ENCODE measurements at places on chromosomes 1 and 21. TPM values are rescaled to one million over a fixed set of nuclear protein-coding genes. Genes with fewer than 3 reads are reported as not detected.

DNA sequence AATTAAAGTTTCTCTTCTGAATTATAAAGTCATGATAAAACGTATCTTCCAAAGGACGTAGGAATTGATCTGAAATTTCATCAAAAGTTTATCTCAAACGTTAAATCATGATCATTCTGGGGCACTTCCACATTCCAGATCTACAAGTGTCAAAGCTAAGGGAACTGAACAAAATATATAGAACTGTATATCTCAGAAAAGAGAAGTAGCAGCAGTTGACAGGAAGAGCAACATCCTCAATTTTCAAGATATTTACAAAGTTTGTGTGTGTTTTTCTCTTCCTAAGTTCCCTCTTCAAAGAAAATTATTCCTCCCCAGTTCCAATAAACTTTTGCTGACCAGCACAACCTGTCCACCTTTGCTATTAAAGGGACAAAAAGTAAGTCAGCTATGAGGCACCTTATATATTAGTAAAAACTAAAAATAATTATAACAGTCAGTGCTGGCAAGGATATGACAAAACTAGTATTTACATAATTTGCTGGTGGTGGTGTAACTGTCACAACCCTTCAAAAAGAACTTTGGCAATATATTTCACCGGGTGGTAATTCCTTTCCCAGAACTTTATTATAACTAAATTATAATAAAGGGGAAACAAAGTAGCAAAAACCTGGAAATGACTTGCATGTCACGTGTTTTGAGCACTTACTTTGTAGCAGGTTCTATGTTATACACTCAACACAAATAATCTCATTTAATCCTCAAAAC lies 38.5 kb upstream of the EYA3 start:
- no peak for DNase-seq

GRCh38 chr1:118136187-118136941 lies 48.7 kb downstream of the SPAG17 start:
- peak; percentile 73 for DNase-seq

The NCMAP gene
- 0.05 TPM for total RNA-seq

- no peak for DNase-seq
Measured at GRCh38 chr1:230049731-230050130, 17.3 kb upstream of the GALNT2 start.

DNA sequence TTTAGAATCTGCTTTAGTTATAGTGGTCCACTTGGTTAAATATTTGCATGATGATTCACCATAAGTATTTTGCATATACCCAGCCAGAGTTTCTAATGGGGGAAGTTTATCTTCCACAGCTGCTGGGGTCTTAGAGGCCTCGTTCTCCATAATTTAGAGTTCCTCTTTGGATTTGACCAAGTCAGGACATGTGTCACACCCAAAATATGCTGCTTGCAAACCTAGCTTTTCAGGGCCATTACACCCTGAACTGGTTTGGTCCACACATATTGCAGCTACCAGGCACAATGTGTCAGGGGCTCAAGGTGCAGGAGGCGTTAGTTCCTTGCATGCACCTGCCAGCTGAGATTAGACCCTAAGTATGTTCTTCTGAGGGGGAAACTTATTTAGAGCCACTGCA lies 17.1 kb upstream of the FMO4 start:
- no peak for DNase-seq

The BRINP2 gene
- total RNA-seq, result not detected

- no peak for DNase-seq
Measured at GRCh38 chr1:65157546-65157941, 9.5 kb downstream of the AK4 start.

DNA sequence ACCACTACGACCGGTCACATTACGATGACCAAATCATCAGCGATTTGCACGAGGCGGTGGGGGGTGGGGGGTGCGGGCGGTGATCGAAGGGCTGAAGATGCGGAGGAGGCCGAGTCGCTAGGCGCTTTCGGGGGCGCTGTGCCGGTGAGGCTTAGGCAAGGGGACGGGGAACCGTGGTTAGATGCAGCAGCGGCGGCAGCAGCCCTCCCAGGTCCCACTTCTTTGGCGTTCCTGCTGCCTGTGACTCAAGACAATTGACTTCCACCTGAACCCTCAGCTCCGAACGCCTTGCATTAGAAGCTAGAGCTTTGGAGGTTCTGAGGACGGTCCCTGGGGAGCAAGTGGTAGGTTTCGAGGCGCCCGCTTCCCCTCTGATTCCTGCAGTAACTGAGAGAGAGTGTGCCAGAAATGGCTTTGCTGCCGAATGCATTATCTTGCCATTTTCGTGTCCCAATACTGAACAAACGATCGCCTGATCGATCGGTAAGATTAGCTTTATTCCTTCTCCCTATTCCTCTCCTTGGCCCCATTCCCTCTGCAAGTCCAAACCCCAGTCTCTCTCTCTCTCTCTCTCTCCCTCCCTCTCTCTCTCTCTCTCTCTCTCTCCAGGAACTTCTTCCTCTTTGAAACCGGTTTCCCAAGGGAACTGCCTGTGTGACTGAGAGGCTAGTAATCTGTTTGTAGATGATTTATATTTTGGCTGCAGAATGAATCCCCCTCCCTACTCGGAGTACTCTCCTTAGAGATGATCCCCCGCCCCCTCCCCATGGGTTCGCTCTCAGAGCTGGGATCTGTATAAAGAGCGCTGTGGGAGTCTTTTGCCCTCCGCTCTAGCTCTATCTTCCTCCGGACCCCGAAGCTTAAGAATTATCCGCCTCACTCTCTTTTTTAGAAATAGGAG lies 735 bp upstream of the BRINP3 start:
- no peak for DNase-seq

- DNase-seq, result no peak
Measured at GRCh38 chr1:237032029-237032428, 10.0 kb upstream of the RYR2 start.

GRCh38 chr1:201715351-201715750 lies 113.6 kb upstream of the IPO9 start:
- no peak for DNase-seq

DNA sequence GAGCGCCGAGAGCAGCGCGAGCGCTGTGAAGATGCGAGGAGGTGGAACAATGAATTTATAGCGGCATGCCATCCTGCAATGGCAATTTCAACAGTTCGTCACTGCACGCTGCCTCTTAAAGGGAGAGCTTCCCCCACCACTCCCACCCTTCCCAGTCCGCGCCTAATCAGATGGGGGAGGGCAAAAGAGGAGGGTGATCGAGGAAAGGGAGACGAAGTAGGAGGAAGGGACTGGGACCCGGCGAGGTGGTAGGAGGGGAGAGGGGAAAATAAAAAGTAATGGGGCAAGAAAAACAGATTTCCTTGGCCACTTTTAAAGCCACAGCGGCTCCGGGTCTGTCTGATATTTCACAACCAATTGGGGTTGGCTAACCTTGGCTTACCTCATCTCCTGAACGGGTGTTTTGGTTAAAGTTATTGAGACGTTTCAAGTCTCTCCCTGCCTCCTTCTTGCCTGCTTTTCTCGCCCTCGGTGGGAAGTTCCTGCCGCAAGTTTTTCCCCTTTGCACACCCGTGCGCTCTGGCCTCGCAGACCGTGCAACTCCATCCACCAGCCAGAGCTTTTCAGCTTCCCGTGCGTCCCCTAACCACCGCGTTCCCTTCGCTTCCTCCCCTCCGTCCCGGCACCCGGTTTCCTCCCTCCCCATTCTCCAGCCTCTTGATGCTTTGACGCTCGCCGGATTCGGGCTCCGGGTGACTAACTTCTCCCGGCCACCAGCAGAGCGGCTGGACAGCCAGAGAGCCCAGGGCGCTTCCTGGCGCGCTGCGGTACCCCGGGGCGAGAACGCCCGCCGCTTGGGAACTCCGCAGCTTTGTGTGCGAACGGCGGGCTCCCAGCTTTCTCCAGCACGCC lies at the start of gene ADAMTS5:
TSS of gene ADAMTS5 (minus strand) at position 27 of the 852 bp plus-strand sequence. CDS start 697 bp downstream, outside the sequence.
- peak; percentile 82 for DNase-seq

Measured in SJSA1 (cell line).